ENCODE measurements at places on chromosomes 5 and 9.

DNA sequence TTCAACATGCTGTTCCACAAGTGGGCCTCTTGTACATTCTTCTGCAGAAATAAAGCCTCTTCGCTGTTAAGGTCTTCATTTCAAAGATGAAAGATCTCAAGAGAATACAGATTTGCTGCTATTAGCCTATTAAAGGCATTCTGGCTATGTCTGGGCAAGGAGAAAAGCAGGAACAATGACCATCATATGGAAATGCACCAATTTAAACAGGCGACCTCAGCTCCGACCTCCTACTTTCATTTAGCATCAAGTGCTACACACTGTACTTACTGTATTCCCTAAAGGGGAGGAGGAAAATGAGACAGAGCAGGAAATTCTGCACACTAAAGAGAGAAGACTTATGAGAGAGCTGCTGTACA, 64.8 kb downstream of the HABP4 start:
- DNase-seq, result no peak

DNA sequence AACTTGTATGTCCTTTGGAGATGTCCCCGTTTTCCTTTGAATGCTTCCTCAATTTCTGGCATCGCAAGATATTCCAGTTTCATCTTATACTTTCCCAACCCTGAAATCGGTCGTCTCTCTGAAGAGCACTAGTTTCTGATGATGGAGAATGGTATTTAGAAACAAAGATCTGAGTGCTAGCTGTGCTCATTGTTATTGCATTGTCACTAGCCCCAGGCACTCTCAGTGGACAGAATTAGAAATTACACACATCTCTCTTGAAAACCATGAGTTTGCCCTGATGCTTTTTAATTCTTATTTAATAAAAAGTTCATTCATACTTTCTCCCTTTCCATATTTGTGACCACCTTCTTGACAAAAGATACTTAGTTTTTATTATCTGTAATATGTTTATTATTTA, 67.7 kb downstream of the C9orf152 start:
- no peak for DNase-seq

DNA sequence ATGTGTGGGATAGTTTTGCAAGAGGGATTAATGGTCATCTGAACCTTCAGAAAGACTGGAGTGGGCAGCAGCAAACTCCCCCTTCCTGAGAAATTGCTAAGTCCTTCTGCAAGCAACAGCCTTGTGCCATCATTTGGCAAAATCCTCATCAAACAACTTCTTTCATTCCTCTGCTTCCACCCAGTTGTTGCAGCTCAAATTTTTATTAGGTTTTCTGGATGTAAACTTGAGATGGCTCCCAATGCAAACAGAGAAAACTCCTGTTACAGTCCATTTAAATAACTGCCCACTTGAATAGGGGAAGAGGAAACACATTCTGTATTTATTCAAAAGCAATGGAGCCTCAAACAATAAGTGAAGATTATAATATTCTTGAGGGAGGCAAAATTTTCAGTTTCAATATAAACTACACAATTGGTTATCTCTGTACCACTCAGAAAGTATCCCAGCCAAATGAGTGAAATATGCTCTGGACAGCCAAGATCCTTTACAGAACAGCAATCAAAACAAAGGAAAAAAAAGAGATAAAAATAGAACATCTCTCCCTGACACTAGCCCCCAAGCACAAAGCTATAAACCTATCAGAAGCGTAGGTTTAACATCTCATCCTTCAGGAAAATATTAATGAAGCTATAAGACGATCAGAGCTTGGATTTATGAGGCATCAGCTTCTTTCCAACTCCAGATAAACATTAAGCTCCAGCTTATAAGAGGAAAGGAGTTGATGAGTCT, 17.3 kb upstream of the DAP start:
- DNase-seq, result no peak

DNA sequence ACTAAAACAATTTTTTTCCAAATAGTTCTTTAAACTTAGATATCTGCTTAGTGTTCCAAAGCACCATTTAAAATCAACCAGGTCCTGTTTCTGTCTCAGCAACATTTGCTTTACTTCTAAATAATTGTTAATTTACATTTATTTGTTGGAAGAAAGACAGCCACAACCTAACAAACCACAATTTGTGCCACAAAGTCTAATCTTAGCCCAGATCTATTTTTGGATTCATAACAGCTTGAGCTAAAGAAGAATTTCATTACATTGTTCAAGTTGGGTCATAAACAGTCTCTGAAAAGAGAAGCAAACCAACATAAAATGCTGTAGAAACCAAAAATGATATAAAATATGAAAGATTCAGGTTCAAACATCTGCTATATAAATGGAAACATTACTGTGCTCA, 24.4 kb downstream of the MLLT3 start:
- DNase-seq, result no peak

DNA sequence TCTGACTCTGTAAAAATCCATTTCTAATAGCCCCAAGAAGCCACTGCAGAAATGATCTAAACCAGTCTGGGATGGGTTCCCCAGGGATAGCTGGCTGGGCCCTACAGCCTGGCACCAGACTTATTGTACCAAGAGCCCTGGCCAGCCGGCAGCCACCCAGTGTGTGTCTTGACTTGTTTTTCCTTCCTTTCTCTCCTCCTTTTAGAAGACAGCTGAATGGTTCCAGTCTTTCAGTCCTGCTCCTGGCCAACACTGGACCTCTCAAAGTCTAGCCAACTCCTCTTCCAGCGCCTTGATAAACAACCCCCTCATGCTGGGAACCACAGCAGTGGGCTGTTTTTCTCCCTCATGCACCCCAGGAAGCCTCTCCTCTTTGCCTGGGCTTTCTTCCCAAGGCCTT, 34.1 kb downstream of the ATOX1 start:
- DNase-seq, result no peak

DNA sequence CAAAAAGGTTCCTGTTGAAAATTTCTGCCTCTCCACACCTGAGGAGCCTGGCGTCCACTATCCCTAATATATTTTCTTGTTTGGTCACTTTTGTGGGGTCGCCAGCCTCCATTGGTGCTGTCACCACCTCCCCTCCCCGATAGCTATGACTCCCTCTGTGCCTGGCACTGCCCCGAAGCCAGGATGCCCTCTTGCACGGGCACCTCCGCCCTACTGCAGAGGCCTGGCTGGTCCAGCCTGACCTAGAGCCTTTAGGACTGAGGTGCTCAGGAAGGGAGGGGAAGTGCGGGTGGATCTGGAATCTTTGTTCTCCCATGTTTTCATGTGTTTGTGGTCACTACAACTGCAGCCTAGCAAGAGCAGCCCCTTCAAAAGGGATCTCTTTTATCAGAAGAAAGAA, 62.6 kb downstream of the WNK2 start:
- DNase-seq, result no peak

- DNase-seq, result no peak
Measured at GRCh38 chr5:119250946-119251901, 104.6 kb upstream of the TNFAIP8 start.

DNA sequence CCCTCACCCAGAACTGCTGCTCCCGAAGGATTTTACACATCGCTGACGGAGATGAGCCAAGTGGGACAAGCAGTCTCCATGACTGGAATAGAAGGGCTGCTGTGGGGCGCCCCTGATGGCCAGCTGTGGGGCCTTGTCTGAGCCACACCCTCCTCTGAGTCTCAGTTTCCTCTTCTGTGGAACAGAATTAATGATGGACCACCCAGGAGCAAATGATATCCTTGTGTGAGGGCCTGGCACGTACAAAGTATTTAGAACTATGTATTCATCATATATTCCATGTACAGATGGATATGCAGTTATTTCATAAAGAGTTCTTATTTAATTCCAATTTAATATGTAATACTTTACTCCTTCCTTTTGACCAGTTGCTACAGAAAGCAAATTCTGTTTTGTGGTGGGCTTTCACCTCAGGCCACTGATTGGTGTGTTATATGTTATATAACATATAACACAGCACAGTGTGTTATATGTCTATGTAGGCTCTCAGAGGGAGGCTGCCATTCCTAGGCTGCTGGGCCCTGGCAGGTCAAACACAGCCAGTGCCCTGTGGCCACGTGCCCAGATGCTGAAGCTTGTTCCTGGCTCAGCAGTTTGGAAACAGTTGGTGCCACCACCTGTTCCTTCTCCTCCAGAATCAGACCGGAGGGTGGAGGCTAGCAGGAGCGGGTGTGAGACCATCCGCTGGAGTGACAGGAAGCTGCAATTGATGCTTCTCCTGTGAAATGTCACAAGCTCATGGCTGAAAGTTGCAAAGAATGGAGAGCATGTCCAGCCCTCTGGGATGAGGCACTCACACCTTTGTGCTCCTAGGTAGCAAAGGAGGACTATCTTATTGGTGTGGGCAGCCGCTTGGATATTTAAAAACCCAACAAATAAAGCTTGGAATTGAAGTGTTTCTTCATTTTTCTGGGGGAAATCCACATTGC, 4.4 kb upstream of the FGD3 start:
- DNase-seq, result no peak

- DNase-seq, result no peak
Measured at GRCh38 chr5:17735761-17736160, 101.5 kb downstream of the TAF11L14 start.

DNA sequence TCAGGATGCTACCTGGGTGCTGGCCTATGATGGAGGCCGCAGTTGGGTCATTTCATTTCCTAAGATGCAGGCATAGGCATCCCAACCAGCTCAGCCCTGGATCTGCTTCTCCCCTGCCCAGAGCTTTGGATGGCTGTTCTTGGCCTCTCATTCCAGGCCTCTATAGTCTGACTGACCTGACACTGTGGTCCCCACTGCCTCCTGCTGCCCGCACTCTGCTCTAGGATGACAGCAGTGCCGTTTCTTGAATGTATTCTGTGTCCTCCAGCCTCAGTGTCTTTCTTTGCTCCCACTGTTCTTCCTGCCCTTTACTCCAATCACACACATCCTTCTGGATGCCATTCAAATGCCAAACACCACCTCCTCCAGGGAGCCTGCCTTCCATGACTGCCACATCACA, 235.7 kb downstream of the HSPA4 start:
- peak; percentile 47 for DNase-seq

- no peak for DNase-seq
Measured at GRCh38 chr9:125750627-125751011, 3.4 kb downstream of the PBX3 start.

GRCh38 chr5:109744261-109744660, 54.5 kb downstream of the MAN2A1 start:
- no peak for DNase-seq

GRCh38 chr9:111937781-111938426, 41.3 kb downstream of the UGCG start:
- no peak for DNase-seq

- no peak for DNase-seq
Measured at GRCh38 chr9:117957267-117957666, 253.1 kb downstream of the TLR4 start.

- DNase-seq, result no peak
Measured at GRCh38 chr5:78260771-78261170, 33.7 kb downstream of the AP3B1 start.

GRCh38 chr5:1103505-1104326, 8.1 kb downstream of the SLC12A7 start:
- no peak for DNase-seq

- no peak for DNase-seq
Measured at GRCh38 chr5:111043712-111044506, 27.6 kb upstream of the TSLP start.

DNA sequence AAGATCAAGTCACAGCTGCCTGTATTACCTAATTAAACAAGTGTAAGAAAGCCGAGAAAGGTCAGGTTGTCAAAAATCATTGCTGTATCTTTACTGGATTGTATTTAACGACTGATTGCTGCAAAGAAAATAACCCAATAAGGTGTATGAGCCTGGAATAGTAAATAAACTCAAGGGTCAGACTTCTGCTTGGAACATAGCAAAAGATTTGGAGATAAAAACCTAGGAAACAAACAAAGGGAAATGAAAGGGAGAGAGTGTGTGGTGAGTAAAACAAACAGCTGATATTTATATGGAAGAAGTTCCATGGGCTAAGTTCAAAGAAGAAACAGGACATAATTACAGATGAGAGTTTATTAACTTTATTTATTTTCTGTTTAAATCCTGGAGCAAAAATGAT, 354.0 kb downstream of the TLR4 start:
- DNase-seq, result no peak

- DNase-seq, result no peak
Measured at GRCh38 chr5:127666043-127666716, 17.3 kb downstream of the CTXN3 start.

DNA sequence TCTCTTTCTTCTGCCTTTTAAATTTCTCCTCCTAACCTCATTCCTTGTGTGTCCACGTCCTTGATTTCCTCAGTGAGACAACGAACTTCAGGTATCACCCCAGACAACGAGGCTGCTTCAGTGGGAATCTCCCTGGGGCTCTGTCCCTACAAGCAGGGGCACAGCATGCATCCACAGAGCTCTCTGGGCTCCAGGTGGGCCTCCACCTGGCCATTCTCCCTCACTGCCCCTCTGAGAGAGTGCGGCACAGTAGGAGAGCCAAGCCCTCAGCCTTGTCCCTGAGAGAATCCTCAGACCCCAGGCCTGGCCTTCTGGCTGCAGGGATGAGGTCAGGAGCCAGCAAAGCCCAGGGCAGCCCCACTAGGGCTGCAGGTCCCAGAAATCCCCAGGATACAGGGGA, 105.3 kb downstream of the LHFPL2 start:
- no peak for DNase-seq

DNA sequence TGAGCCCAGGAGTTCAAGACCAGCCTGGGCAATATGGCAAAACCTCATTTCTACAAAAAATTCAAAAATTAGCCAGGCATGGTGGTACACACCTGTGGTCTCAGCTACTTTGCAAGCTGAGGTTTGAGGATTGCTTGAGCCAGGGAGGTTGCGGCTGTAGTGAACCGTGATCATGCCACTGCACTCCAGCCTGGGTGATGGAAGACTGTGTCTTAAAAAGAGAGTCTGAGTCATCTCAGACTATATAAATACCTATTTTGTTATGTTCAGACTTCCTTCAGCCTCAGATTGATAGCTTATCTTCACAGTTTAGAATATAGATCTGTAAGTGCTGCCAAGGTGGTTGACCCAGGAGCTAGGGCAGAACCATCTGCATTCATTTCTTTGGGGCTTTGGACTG, 1.6 kb upstream of the PAIP2 start:
- DNase-seq, result no peak

DNA sequence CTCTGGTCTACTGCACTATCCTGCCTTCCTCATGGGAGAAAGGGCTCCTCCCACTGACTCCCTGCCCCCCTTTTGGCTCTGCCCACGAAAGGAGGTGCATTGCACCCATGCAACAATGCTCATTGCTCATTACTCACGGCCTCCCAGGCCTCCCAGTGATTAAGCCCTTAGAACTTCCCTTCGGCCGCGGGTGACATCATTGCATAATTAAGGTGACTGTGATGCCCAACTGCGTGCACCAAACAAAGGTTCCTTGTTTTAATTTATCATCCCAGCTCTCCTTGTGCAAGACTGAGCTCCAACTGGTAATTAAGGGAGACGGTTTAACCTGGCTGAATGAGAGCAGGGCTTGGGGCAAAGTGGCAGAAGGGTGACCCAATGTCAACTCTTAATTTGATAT, 180.4 kb downstream of the GAS1 start:
- DNase-seq, result no peak

GRCh38 chr9:124412228-124412575, 3.0 kb downstream of the PSMB7 start:
- DNase-seq, result no peak
